Activated CD8-positive, alpha-beta memory T cell treated with anti-CD3 and anti-CD28 coated beads for 24 hours (primary cell): ENCODE measurements at places on chromosomes 7 and 10.

- DNase-seq = peak; percentile 71
These were observed 1.3 kb downstream of the PDZD8 start for GRCh38 chr10:117373823-117374505.

GRCh38 chr7:51134013-51134441, 182.6 kb downstream of the COBL start:
- DNase-seq = no peak

- DNase-seq = peak; percentile 26
These were observed 138.5 kb upstream of the RET start for GRCh38 chr10:42938351-42938750.

GRCh38 chr7:114703677-114704076, 218.2 kb upstream of the MDFIC start:
- DNase-seq = no peak

DNA sequence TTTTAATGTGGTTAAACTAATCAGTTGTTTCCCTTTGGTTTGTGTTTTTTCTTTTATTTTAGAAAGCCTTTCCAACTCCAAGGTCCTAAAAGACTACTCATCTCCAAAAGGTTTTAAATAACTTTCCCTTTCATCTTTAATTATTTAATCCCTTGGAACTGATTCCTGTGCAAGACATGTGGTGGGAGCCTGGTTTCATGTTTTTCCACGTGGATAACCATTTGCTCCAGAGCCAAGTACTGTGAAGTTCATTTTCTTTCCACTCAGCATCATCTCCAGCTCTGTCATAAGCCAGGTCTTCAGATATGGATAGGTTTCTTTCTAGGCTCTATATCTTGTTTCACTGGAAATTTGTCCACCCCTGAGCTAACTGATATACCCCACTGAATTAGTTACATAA, 16.7 kb downstream of the PPP1R3C start:
- DNase-seq = no peak

- DNase-seq = no peak
These were observed 76.9 kb upstream of the PDCD4 start for GRCh38 chr10:110794808-110795207.

- DNase-seq = no peak
These were observed 4.0 kb upstream of the PANK1 start for GRCh38 chr10:89649051-89649450.

- DNase-seq = no peak
These were observed 20.4 kb downstream of the BCCIP start for GRCh38 chr10:125843603-125844329.

DNA sequence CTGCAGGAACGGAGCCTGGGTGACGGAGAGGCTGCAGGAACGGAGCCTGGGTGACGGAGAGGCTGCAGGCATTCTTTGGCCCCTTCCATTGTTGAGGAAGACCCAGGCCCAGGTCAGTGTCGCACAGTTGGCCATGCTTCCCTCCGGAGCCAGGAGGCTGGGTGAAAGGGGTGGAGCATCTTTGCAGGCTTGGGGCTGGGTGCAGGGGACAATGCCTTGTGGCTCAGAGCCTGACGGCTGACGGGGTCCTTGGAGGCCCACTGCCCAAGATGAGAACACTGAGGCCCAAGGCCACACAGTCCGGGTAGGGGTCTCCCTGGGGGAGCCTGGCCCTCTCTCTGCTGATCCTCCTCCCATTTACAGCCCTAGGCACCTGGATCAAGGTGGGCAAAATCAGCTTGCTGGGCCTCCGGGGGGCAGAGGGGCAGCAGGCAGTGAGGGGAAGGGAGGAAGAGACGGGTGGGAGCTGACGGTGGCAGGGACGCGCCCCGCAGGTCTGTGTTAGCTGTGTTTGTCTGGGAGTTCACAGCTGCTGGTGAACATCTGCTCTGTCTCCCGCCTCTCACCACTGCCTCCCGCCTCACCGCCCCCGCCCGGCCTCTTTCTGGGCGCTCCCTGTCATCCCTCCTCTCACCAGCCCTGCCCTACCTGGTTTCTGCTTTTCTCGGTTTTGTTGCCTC, 30.6 kb upstream of the PCBD1 start:
- DNase-seq = no peak

GRCh38 chr10:77643795-77644468, 6.3 kb upstream of the KCNMA1 start:
- no peak for DNase-seq

DNA sequence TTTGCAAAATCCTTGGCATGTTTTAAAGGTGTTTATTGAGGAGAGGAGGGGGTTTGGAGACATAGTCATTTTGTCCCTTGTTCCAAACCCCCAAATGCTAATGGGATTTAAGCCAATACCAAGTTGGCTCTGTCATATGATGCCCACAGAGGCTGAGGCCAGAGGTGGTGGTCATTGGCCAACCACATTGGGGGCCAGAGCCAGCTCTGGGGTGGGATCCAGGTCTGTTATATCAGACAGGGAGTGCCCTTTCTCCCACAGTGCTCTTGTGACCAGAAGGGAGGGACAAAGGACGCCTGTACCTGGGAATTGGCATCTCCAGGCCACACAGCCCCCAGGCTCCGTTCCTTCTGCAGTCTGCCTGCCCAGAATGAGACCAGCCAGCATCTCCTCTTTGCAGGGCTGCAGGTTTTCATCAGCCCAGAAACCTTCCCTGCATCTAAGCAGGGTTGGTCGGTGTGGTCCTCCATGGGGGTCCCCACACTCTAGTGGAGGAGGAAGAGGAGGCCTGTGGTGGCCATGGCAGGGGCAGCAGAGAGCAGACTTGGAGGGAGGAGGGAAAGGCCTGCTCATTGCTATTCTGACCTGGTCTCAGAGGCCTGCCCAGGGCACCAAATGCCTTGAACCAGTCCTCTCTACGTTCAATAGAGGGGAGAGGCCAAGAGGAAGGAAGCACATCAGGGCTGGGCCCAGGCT, 17.9 kb downstream of the ADCYAP1R1 start:
- DNase-seq = no peak

GRCh38 chr7:70595370-70595754, 536.6 kb upstream of the GALNT17 start:
- DNase-seq = no peak

DNA sequence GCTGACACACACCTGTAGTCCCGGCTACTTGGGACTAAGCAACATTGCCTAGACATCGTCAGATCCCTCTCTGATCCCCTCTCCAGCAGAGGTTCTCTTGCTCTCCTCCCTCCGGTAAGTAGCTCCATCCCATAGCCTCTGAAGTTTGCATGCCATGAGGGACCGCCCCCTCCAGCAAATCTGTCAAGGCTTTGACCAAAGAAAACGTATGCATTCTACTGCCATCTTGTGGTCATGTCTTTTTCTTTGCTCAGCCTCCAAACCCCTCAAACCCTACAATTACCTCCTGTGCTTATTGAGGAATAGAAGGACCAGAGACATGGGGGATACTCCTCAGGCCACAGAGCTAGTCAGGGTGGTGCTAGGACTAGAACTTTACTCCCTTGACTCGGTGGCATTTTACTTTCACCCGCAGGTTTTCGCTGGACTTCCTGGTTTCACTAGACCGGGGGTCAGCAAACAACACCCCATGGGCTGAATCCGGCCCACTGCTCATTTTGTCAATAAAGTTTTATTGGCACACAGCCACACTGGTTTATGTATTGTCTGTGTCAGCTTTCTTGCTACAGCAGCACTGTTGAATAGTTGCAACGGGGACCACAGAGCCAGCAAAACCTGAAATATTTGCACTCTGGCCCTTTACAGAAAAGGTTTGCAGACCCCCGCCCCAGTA, 202.6 kb upstream of the FOXK1 start:
- no peak for DNase-seq

DNA sequence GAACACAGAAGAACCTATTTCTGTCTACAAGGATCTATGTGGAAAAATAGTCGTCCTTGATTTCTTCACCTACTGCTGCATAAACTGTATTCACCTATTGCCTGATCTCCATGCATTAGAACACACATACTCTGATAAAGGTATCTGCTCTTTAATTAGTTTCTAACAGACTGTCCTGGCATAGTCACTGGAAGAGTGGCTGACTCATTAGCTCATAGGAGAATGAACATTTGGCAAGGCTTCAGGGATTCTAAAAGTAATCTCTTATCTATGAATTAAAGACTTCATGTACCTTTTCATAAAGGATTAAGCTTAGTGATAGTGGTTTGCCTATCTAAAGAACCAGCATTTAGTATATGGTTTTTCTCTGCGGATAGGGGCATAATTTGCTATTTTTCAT, 4.1 kb downstream of the NHLRC2 start:
- no peak for DNase-seq

- no peak for DNase-seq
These were observed 272.7 kb downstream of the DNAJB6 start for GRCh38 chr7:157609516-157609915.

- no peak for DNase-seq
These were observed 142.3 kb downstream of the PRPF18 start for GRCh38 chr10:13728898-13729535.
